ENCODE measurements at places on chromosomes 2 and 18.

DNA sequence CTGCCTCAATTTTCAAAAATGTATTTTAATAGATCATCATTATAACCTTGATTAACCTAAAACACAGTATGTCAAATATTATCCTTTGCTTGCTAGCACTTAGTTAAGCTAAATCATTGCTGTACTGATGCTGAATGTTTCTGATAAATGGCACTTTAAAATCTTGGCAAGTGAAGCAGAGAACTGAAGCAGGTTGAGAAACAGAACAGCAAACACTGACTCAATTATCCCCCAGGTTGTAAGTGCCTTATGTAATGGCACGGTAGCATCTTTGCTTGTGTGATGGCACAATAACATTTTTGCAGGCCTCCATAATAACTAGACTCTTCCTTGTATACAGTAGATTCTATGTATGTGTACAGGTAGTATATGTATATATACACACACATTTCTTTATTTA is 33.8 kb downstream of the ARHGAP15 start:
- no peak for DNase-seq

DNA sequence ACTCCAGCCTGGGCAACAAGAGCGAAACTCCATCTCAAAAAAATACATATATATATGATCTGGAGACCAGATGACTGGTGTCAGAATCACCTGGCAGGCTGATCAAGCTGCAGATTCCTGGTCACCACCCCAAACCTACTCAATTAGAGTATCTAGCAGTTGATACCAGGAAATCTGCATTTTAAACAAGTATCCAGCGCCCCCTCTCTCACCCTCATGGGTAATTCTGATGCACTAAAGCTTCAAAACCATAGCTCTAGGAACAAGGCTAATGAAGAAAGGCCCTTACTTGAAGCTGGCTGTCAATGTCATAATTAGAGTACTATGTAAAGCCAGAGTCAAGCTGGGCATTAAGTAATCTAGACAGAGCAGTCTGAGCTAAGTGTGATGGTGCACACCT is 25.0 kb upstream of the PCBP1 start:
- no peak for DNase-seq

- no peak for DNase-seq
Measured at GRCh38 chr18:40738321-40738880, 1216.6 kb upstream of the PIK3C3 start.

DNA sequence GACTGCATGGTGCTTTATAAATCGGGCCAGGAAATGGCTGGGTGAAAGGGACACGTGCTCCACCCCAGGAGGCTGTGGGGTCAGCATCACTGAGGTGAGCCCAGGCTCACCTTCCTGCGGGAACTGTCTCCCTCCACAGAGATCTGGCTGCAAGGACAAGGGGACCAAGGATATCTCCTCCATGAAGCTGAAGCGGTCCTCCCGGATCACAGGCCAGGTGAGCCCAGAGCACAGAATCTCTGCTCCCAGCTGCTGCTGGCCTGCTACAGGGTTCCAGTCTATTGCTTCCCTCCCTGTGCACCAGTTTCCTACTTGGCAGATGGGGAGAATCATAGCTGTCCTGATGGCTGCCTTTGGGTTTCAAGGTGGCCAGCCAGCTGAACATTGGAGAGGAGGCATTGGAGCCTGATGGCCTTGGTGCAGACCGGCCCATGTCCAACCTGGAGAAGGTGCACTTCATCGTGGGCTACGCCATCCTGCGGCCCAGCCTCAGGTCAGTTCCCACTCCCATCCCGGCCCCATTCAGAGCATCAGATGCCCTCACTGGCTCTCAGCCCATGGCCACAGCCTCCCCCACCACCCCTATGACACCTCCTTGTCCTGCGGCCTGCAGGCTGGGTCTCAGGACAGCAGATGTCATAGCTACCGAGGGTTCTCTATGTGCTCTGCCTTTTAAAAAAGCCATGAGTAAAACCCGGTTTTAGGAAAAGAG is 33.7 kb upstream of the GPR17 start:
- no peak for DNase-seq

DNA sequence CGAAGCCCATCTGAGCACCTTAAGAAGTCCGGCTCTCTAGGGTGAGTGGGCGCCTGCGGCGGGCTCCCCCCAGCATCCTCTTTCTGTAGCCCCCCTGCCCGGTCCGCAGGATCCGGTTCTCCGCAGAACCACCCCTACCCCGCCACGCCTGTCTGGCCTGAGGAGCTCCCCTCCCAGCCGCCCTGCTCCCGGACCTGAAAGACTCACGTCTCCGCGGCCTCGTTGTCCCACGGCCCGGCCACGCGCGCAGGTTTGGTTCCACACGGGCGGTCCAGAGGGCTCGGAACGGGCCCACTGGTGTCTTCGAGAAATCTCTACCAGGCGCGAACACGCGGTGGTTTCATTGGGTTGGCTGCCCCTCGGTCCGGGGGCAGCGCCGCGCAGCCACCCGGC is 237 bp downstream of the SLC39A6 start:
- DNase-seq = no peak

GRCh38 chr2:188522517-188522916 is 230.8 kb downstream of the GULP1 start:
- DNase-seq = no peak

- peak; percentile 95 for DNase-seq
Measured at GRCh38 chr18:9866627-9867026, 19.1 kb upstream of the TXNDC2 start.

- no peak for DNase-seq
Measured at GRCh38 chr2:172195836-172196376, 93.2 kb upstream of the DLX2 start.

DNA sequence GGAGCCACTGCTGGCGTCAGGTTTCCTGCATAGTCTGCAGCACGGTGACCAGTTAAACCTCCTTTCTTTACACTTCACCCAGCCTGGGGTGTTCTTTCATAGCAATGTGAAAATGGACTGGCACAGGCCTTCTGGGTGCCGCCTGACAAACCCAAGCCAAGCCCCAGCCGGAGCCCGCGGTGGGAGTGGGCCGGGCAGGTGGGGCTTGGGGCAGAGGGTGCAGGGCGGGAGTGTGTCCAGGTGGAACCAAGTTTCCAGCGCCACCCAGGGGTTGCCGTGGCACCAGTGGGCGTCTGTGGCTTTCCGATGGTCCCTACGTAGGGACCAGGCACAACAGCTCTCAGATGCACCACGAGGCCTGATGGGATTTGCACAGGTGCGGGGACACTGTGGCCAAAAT is 75.8 kb downstream of the RTP5 start:
- DNase-seq = no peak

- no peak for DNase-seq
Measured at GRCh38 chr18:32958746-32959145, 185.9 kb upstream of the KLHL14 start.

GRCh38 chr18:41630232-41630886 is 324.7 kb upstream of the PIK3C3 start:
- no peak for DNase-seq

- no peak for DNase-seq
Measured at GRCh38 chr2:18219676-18220075, 340.8 kb downstream of the RDH14 start.

- no peak for DNase-seq
Measured at GRCh38 chr2:152050341-152050740, 48.5 kb downstream of the CACNB4 start.

DNA sequence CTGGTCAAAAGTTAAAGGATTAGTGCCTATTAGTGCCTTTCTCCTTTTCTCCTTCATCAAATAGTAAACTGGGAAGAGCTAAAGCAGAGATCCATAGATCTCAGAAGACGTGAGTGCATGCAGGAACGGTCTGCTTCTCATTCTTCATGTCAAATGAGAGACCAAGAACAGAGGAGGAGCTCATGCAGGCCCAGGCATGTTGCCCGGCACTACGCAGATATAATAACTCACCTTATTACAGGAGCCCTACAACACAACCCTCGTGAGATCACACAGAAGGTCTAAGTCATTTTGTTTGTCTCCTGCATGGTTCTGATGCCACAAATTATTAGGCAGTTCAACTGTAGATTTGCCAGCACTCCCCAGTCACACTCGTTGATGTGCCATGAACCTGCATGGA is 71.8 kb downstream of the CMPK2 start:
- DNase-seq = no peak

DNA sequence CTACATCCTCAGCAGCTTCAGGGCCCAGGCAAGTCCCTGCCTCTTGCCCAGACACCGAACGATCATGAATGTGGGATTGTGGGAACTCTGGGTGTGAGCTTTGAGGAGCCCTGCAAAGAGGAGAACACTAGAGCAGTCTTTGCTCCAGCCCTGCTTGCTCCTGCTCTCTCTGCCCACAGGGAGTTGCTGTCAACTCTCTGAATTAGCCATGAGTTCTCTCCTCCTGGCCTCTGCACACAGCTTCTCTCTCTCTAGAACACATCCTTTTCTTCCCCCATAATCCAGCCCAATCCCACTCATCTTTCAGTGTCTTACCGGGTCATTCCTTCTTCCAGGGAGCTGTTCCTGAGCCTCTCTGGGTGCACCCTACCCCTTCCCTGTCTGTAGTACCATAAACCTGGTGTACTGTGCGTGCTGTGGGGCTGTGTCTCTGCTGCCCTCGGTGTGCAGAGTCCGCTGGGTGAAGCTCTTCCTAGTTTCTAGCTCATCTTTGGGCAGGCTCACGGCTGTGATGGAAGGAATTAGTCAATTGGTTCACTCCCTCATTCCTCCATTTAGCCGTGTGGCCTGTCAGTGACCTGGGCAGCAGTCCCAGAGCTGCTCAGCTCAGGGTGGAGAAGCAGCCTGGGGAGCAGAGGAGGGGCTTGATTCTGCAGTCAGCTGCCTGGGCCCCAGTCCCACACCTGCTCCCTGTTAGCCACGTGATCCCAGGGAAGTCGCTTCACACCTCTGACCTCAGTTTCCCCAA is 132.9 kb upstream of the HDAC4 start:
- no peak for DNase-seq

DNA sequence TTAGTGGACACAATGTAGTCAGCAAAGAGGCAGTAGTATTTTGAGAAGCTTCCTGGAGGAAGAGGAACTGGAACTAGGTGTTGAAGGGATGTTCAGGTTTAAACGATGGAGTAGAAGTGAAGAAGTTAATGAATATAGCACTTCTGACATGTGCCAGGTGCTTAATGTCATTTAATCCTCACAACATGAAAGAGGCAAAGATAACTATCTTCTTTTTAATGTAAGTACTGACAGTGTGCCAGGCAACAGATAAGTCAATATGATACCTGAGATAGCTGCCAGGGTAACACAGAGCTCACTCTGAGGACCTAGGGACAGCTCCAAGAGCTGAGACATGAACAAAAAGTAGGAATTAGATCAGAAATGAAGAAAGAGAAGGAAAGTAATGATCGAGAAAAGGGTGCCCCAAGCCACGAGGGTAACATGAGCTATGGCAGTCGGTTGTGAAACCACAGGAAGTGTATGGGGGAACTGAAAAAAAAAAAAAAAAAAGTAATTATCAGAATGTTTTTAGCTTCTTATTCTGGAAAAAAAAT is 140.7 kb downstream of the RNF144A start:
- peak; percentile 59 for DNase-seq

DNA sequence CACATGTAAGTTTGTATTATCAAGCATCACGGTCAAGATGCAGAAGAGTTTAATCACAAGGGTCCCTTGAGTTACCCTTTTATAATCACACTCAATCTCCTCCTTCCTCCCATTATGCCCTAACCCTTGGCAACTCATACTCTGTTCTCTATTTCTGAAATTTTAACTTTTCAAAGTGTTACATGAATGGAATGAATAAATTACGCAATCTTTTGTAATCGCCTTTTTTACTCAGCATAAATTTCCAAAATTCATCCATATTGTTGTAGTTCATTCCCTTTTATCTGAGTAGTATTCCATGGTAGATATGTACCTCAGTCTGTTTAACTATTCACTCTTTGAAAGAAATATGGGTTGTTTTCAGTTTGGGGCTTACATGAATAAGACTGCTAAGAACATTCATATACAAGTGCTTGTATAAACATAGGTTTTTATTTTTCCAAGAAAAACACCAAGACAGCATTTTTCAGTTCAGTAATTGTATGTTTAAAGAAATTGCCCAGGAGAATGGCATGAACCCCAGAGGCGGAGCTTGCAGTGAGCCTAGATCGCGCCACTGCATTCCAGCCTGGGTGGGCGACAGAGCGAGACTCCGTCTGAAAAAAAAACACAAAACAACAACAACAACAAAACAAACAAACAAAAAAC is 430.9 kb upstream of the KCNH7 start:
- DNase-seq = no peak

DNA sequence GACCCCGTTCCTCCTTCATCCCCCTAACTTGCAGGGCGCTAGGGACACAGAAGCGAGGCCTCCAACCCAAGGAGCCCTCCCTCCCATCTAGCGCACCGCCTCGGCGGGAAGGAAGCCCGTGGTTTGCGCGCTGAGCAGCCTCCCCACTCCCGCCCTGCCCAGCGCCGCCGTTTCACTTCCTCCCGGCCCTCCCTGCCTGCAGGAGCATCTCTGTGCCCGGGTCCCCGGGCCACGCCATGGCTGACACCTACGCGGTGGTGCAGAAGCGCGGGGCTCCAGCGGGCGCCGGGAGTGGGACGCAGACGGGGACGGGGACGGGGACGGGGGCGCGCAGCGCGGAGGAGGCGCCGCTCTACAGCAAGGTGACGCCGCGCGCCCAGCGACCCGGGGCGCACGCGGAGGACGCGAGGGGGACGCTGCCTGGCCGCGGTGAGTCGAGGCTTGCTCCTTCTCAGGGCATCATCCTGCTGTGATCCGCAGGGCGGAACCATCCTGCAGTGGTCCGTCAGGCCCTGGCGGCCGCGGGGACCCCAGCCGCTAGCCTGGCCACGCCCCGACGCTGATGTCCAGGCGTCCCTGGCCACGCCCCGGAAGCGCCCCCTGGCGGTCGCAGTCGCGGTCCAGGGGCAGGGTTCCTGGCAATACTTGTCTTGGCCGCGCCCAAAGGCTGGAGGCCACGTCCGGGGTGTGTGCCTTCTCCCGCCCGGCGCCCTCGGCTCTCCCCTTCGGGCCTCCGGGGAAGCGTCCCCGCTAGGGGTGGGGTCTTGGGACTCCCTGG is 16.4 kb downstream of the PTPN18 start:
- peak; percentile 92 for DNase-seq
